ENCODE measurements at places on chromosomes 2 and 18.

DNA sequence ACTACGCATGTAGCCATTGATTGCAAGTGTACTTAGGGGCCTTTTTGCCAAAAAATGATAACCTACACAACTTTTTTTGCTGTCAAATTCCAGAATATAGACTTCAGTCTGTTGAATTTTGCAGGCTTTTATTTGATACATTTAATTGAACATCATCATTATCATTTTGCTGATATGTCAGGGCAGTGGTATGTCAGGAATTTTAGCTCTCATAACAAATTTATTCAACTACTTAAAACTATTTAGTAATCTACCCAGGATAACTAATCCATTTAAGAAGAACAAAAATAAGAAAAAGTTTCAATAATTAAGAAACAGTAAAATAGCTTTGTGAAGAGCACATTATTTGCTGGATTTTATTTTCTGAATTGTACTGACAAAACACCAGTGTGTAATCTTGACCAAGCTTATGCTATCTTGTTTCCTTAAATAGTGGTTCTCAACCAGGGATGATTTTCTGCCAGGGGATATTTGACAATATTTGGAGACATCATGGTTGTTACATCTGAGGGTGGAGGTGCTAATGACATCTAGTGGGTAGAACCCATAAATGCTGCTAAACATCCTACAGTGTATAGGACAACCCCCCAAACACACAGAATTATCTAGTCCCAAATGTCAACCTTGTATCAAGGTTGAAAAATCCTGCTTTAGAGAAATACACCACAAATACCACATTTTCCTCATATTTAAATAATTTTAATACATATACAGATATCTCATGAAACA lies 12.1 kb upstream of the TTN start:
- no peak for DNase-seq

DNA sequence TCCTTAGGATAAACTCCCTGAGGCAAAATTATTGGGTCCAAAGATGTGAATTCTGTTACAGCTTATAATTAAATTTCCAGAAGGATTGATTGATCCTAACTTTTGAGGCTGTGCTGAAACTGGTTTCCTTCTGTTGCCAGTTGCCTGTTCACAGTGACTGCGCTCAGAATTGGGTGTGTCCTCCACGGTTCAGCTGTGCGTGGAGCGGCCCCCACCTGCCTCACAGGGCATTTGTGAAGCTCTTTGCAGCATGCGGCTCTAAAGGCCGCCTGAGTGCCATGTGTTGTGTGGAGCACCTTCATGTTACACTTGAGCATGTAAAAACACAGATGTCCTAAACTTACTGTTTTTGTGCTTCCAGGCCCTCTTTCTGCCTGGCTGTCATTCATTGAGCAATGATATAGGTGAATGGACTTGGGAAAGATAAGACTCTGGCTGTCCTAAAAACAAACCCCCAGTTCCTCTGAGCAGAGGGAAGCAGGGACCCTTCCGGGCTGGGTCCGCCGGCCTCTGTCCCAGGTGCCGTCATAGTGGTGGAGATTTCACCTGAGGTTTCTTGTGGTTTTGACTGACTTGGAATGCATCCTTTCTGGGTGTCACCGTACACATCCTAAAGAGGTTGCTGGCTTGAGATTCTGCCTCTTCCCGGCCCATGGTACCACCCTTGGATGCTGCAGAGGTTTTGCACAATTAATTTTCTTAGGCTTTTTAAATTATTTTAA lies 173.6 kb downstream of the LDLRAD4 start:
- DNase-seq = peak; percentile 38

GRCh38 chr2:213848631-213849030 lies 562.2 kb upstream of the VWC2L start:
- DNase-seq = no peak

DNA sequence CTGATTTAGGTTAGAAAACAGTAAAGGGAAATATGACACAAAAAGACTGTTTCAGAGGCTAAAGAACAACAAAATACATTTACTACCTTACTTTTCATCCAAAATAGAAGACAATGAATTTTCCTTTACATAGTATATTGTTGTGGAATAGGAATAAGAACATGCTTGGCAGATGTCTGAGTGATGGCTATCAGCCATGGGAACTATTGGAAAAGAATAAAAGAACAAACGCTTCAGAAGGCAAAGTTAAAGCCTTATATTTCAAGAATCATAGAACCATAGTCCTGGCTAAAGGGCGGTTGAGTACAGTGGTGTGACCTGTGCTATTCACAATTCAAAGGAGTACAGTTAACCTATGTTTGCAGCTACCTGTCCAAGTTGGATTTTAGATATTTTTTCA lies 73.9 kb upstream of the NRXN1 start:
- DNase-seq = no peak

- no peak for DNase-seq
Observed at GRCh38 chr18:78979730-78980278, at the start of gene SALL3. Gene SALL3 (plus strand): TSS chr18:78979818. CDS start chr18:78980275, 457 bp downstream.

- peak; percentile 73 for DNase-seq
Observed at GRCh38 chr2:5409898-5410381, 282.2 kb upstream of the SOX11 start.

GRCh38 chr2:178530625-178531142 lies 50.4 kb downstream of the PLEKHA3 start:
- no peak for DNase-seq

DNA sequence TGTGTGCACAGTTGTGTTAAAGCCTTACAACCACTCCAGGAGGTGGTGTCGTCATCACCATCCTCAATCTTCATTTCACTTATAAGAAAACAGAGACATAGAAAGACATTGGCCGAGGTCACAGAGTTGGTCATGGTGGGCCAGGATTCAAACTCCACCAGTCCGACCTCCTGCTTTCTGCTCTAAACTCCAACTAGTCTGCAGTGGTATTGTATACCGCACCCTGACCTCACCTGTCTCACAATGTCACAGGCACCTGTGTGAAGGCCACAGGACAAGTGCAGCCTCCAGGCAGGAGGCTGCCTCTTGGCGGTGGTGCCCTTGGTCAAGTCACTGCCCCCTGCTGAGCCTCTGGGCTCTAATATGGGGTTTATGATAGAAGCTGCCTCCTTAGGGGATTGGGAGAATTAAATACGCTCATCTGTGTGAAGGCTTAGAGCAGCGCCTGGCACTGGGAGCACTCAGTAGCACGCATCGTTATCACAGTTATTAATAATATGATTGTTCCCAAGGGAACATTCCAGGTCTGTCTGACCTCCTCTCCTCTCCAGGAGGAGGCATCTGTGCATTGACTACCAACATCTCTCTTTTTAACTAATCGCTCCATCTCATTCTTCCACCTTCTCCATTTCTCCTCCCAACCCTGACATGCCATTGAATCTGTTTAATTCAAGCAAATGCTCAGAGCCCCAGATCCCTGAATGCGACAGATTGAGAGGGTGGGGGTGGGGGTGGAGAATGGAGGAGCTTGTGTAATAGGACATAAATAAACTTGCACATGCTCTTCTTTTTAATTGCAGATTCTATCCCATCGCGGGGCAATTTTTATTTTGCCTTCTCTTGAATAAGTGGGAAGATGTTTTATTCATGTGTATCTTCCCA lies 112.7 kb downstream of the MCFD2 start:
- no peak for DNase-seq

DNA sequence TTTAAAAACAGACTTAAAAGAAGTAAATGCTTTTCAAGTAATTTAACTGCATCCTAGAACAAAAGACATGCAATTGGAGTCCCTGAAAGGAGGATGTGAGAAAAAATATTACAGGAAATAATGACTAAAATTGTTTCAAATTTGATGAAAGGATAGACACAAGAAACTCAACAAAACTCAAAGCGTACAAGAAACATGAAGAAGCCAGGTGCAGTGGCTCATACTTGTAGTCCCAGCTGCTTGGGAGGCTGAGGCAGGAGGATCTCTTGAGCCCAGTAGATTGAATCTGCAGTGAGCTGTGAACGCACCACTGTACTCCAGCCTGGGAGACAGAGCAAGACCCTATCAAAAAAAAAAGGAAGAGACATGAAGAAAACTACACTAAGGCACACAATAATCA lies 118.1 kb upstream of the SLC39A10 start:
- no peak for DNase-seq
